Neuronal stem cell (in vitro differentiated cells): ENCODE measurements at places on chromosomes 6 and 20.

DNA sequence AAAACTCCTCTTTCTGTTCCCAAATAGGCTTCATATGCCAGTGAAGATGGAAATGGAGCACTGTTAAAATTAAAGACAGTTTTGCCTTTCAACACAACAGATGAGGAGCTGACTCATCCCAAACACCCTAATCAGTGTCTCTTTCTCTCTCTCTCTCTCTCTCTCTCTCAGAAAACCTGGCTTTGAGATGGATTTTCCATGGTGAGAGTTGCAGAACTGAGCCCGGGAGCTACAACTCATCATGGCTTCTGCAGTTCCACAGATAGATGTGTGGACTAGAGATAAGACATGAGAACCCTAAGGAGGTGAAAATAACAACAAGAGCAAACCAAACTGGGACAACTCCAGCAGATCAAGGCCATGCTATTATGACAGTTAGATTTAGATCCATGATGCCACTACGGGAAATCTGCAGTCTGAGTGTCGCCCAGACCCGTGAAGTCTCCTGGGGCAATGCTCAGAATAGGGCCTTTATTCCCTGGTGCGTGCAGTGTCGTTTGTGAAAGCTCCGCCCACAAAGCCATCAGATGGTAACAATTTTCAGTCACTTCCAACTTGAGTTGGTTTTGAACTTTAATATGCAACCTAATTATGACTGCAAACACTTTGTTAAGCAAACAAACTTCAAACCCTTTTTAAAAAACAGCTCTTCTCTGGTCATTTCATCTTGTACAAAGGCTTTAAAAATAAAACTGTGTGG is 338.2 kb upstream of the PREP start:
- no peak for DNase-seq

DNA sequence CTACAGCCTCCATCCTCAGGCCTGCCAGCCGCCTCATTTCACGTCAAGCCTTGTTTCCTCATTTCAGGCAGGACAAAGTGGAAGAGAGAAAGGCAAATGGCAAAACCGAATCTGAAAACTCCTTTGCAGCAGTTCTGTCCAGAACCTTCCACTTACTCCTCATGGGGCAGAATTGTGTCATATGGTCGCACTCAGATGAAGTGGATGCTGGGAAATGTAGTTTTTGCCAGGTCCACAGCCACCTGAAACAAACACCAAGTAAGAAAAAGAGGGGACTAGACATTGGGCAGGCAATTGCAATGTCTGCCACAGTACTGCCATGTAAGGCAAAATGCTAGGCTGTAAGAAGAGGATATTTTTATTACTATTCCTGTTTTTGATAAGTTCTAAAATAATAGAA is 44.9 kb downstream of the ISM1 start:
- no peak for DNase-seq

- no peak for DNase-seq
Measured at GRCh38 chr6:66199171-66199570, 492.1 kb upstream of the EYS start.

DNA sequence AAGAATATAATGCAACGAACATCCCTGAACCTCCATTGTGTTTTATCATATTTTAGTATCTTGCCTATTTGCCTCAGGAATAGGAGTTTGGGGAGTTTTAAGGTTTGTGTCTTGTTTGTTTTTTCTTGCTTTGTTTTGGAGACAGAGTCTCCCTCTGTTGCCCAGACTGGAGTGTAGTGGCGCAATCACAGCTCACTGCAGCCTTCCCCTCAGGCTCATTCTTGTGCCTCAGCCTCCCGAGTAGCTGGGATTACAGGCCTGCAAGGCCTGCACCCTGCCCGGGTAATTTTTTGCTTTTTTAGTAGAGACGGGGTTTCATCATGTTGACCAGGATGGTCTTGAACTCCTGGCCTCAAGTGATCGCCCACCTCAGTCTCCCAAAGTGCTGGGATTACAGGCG is 63.3 kb upstream of the CARMIL1 start:
- DNase-seq: no peak
